Astrocyte of the spinal cord (primary cell): ENCODE measurements at places on chromosomes 4 and X.

DNA sequence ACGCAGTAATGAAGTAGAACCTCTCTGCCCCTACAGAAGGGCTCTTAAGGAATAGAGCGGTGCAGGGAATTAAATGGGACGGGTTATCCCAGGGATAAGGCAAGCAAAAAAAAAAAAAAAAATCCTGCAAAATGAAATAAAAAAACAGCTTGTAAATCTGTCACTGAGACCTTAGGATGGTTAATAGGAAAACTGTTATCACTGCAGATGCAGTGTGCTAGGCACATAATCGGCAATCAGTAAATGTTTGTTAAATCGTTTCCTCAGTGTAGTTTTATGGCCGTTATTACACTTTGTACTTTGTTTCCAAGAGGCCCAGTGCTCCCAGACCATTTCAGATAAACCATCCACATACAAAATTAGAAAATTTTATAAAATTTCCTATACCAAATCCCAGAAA, 1.0 kb downstream of the HNRNPH2 start:
- no peak for DNase-seq

GRCh38 chr4:5734853-5735252, 23.9 kb downstream of the EVC start:
- DNase-seq: no peak

DNA sequence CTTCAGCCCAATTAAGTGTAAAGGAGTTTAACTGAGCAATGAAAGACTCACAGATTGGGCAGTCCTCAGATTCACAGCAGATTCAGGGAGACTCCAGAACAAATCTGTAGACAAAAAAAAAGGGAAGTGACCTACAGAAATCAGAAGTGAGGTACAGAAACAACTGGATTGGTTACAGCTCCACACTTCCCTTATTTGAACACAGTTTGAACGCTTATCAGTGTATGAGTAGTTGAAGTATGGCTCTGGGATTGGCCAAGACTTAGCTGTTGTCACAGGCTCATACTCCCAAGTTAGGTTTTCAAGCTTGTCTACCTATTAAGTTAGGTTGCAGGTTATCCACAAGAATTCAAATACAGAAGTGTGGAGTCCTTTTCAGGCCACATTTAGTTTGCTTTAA, 112.4 kb upstream of the ELOVL6 start:
- no peak for DNase-seq

DNA sequence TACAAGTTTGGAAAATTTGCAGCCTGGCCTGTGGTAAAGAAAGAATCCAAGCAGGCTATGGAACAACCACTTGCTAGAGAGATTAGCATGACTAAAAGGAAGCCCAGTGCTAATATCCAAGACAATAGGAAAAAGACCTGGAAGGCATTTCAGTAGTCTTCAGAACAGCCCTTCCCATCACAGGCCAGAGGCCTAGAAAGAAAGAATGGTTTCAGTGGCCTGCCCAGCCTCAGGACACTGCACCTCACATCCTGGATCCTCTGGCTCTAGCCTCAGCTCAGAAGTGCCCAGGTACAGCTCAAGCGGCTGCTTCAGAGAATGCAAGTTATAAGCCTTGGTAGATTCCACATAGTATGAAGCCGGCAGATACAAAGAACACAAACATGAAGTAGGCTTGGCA, 449.8 kb upstream of the AR start:
- DNase-seq: no peak

DNA sequence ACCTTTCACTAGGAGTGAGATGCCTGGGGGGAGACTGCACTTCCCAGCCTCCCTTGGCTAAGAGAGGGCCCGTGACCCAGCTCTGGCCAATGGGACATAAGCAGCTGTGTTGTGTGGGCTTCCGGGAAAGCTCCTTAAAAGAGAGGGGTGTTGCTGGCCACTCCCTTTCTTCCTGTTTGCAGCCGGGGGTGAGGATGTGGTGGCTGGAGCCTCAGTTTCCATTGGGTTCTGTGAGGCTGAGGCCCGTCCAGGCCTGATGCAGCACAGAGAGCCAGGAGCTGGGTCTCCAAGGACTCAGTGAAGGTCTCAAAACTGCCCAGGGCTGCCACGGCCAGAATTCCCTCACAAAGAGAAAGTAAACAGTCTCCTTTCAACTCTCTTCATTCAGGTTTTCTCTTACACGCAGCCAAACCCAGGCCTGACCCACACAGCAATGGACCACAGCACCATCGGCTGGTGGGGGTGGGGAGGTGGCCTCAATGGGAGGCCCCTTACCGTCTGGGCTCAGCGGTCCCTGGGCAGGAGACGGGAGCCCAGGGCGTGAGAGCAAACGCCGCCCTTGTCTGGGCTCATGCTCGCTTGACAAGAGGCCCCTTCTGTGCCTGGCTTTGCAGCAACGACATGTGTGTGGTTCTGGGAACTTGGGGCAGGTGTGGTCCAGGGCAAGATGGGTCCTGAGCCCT, 6.6 kb downstream of the NKX1-1 start:
- no peak for DNase-seq

GRCh38 chrX:33330798-33331197, 119.4 kb upstream of the DMD start:
- DNase-seq: no peak

GRCh38 chrX:150146271-150146896, 208.1 kb upstream of the EOLA2 start:
- no peak for DNase-seq

- DNase-seq: peak; percentile 29
Observed at GRCh38 chrX:68912113-68912512, 83.3 kb downstream of the EFNB1 start.

GRCh38 chr4:112916868-112917267, 132.6 kb upstream of the ANK2 start:
- peak; percentile 59 for DNase-seq

DNA sequence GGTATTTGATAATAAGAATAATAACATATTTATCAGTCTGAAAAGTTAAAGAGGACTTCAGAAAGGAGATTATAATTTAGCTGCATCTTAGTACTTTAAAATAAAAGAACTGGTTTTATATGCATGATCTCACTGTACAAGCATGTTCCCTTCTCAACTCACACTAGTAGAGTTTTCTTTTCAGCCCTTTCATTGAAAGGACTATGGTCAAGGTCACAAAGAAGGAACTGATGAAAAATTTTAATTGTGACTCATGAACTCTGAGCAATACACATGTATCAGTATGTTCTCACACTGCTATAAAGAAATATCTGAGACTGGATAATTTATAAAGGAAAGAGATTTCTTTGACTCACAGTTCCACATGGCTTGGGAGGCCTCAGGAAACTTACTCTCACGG, 73.7 kb upstream of the NDST4 start:
- DNase-seq: peak; percentile 14

- DNase-seq: no peak
Observed at GRCh38 chr4:76968937-76969336, 19.4 kb downstream of the SEPTIN11 start.

- DNase-seq: no peak
Observed at GRCh38 chrX:154008521-154008920, 11.2 kb downstream of the IRAK1 start.

DNA sequence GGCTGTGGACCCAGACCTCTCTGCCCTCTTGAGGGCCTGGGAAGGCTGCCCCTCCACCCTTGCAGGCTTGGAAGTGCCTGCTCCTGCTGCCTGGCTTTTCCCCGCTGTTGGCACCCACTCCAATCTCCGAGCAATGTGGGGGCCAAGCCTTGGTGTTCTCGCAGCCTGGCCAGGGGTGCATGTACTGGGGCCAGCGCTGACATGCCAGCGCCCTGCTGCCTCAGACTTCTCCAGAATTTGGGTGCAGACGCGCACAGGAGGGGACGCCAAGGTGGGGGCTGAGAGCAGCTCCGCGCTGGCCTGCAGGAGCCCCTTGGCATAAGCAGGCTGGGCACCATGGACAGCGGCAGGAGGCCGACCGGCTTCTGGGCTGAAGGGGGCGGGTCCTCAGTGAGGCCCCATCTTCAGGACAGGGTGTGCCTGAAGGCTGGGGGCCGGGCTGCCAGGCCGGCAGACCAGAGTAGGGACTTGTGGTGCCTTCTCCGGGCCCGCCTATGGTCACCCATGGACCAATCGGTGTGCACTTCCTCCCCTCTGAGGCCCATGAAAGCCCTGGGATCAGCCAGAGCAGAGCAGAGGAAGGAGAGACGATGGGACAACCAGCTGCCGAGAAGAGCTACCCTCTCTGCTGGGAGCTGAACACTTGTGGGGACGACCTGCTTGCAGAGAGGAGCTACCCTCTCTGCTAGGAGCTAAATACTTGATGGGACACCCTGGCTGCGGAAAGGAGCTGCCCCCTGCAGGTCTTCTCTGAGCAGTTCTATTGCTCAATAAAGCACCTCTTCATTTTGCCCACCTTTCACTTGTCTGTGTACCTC, 118.3 kb downstream of the DNAAF6 start:
- DNase-seq: peak; percentile 14
